ENCODE measurements at places on chromosomes 16 and 17.
A peak's percentile ranks its signal among the peaks of the same experiment; 100 is the strongest.

- DNase-seq = no peak
These were observed 1.3 kb downstream of the CLEC10A start for GRCh38 chr17:7078711-7079110.

DNA sequence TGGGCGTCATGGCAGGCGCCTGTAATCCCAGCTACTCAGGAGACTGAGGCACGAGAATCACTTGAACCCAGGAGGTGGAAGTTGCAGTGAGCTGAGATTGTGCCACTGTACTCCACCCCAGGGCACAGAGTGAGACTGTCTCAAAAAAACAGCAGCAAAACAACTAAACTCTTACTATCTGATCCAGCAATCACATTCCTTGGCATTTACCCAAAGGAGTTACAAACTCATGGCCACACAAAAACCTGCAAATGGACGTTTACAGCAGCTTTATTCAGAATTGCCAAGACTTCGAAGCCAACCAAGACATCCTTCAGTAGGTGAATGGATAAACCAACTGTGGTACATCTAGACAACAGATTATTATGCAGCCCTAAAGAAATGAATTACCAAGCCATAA lies 4.0 kb downstream of the SIAH1 start:
- DNase-seq = no peak

- DNase-seq = peak; percentile 70
These were observed 81.1 kb downstream of the ANKRD11 start for GRCh38 chr16:89409161-89409711.

DNA sequence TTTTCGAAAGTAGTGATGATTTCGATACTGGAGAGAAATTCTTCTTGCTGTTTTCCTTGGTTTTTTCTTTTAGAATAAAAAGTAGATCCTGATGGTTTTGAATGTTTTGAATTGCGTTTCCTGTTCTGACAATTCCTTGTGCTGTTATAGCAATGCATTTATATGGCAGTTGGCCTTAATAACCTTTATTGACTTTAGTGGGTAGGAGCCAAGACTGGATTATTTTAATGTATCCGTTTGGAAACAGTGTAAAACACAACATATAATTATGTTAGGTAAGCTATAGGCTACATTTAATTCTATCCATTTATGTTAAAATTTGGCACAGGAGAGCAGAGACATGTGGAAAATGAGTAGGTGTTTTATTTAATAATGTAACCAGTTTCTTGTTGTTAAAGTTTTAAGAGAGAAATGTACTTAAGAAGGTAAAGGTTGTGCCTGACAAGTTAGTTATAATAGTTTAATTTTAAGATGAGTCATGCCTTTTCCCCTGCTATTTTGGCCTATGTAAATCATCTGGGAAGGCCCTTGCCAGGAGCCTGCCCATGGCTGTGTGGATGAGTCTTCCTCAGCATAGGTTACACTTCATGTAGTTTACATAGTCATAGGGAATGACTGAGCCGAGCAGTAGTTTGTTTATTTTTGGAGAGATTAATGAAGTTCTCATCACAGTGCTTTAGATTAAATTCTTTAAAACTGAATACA lies 189.9 kb downstream of the FTO start:
- DNase-seq = no peak

DNA sequence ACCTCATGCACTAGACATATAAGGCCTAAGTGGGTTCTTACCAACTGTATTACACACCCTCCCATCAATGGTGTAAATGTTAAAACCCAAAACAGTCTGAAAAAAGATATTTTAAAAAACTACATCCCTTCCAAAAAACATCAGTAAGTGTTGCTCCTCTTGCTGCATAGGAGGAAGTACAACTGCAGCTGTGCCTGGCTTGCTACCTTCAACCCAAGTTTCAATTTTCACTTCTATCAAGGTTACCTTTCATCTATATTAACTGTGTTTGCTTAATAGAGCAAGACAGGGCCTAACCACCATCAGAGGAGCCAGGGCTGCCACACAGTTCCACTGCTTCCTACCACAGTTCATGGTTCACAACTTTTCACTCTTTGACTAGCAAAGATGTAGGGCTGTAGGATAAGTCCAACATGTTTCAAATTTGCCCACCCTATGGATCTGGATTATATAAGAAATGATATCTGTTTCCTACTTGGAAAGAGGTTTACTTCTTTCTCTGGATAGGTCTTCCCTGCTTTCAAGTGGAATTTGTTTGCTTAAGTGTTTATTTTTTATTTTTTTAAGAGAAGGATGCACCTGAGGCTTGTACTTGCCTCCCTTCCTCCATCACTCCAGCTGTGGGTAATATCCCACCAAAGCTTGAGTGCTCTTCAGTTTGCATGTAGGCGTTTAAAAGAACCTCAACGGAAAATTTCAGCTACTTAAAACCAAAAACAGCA lies 56.7 kb downstream of the GRB7 start:
- DNase-seq = peak; percentile 58

DNA sequence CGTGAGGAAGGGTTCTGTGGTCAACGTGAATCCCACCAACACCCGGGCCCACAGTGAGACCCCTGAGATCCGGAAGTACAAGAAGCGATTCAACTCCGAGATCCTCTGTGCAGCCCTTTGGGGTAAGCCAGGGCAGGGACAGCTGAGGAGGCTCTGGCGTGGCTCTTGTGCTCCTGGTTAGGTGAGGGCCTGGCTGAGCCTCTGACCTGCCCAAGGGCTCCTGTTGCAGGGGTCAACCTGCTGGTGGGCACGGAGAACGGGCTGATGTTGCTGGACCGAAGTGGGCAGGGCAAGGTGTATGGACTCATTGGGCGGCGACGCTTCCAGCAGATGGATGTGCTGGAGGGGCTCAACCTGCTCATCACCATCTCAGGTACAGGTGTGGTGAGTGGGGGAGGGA lies 4.2 kb upstream of the C17orf107 start:
- no peak for DNase-seq

DNA sequence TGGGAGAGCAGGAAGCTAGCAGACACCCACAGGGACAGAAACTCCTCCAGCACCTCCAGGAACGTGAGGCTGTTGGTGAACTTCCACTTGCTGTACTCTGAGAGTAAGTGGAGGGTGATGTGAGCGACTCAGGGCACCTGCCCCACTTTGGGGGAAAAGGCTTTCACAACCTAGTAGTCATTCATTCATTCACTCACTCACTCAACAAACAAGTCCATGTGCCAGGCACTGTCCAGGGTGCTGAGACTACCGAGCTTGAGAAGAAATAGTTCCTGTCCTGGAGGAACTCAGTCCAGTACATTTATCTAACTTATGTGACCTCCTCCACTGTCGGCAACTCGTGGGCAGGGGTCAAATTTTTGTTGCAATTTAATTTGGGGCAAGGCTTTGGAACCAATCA lies 26.6 kb downstream of the LGALS9 start:
- DNase-seq = peak; percentile 45

- DNase-seq = no peak
These were observed 49.6 kb downstream of the PITPNM3 start for GRCh38 chr17:6506679-6507231.

DNA sequence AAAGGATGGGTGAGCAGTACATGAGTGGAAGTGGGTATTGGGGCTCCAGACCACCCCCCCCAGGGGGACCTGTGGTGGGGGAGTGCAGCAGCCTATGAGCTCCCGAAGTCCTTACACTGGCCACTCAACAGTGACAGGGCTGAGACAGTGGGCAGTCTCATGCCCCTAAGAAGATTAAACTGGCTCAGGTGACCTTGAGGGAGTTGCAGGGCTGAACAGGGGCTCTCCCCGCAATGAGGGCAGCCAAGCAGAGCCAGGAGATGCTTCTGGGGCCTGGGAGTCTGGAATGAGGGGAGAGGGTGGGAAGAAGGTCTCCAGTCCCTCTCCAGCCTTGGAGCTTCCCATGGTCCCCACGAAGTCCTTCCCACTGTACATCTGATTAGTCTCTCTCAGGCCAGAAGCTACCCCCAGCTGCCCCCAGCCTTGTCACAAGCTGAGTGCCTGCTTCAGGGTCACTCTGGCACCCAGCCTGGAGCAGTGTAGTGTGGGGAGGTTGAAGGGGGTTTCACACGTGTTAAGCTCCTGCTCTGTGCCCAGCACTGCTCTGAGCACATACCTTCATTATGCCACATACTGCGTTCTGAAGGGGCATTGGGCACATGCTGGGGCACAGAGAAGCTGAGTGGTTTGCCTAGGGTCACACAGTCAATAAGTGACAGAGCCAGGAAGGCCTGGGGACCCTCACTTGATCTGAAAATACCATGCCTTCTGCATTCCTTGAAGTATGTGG lies 1.0 kb upstream of the CDH16 start:
- no peak for DNase-seq

DNA sequence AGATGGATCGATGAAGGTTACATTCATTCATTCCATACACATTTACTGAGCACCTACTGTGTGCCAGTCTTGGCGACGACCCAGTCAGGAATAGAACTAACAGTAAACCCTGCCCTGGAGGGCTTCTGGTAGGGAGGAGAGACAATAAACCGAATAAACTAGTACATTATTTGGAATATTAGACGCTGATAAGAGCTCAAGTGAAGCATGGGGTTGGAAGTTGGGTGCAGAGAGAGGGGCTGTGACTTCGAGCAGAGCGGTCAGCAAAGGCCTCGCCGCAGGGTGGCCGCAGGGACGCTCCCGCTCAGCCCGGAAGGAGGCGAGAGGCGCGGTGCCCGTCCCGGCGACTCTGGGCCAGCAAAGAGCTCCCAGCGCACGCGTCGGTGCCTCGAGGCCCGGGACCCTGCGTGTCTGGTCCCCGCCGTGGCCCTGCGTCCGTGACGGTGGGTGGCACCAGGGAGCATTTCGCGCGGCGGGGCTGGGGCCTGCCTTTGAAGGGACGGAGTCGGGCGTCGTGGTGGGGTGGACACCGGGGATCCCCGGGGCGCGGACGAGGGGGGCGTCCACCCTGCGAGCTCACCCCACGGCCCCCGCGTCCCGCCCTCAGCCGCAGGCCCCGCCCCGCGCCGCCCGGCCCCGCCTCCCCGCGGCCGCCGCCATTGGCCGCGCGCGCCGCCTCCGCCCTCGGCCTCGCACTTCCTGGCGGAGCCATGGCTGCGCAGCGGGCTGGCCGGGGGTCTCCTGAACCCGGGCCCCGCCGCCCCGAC lies at the start of gene KLHL36:
Gene KLHL36 (plus strand): TSS at position 684 of the 767 bp plus-strand sequence. CDS start 2,357 bp downstream, outside the sequence.
- DNase-seq = peak; percentile 62

GRCh38 chr16:53974484-53975080 lies 270.6 kb downstream of the FTO start:
- no peak for DNase-seq

- DNase-seq = peak; percentile 75
These were observed 497 bp downstream of the SMIM5 start for GRCh38 chr17:75633486-75634375.

DNA sequence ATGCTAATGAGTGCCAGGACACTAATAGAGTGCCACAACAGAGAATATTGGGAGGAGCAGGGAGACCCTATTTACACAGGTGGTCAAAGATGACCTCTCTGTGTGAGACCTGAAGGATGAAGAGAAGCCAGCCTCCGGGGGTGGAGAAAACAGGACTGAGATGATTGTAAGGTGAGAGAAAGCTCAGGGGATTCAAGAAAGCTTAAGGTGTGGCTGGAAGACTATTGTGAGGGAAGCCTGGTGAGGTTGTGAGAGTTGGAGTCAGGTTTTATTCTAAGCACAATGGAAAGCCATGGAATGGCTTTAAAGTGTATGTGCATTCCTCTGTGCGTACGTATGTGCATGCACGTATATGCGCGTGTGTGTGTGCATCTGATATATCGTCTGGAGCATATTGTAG lies 10.4 kb upstream of the MARCHF10 start:
- DNase-seq = no peak

DNA sequence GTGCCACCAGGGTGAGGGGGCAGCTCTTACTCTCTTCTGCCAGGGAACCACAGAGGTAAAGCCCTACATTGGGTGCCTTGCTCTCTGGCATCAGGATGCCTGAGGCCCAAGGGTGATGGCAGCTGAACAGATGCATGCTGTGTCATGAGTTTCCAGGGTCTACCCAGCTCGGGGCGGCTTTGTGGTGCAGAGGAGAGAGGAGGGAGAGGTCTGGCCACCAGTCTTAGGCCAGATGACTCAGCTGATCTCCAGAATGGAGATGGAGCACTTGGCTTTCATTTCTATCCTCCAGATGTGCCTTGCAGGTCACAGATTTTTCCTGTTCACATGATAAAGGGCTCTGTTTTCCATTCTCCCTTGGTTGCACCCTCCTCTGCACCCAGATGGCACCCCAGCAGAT lies 23.6 kb upstream of the USP22 start:
- DNase-seq = no peak

DNA sequence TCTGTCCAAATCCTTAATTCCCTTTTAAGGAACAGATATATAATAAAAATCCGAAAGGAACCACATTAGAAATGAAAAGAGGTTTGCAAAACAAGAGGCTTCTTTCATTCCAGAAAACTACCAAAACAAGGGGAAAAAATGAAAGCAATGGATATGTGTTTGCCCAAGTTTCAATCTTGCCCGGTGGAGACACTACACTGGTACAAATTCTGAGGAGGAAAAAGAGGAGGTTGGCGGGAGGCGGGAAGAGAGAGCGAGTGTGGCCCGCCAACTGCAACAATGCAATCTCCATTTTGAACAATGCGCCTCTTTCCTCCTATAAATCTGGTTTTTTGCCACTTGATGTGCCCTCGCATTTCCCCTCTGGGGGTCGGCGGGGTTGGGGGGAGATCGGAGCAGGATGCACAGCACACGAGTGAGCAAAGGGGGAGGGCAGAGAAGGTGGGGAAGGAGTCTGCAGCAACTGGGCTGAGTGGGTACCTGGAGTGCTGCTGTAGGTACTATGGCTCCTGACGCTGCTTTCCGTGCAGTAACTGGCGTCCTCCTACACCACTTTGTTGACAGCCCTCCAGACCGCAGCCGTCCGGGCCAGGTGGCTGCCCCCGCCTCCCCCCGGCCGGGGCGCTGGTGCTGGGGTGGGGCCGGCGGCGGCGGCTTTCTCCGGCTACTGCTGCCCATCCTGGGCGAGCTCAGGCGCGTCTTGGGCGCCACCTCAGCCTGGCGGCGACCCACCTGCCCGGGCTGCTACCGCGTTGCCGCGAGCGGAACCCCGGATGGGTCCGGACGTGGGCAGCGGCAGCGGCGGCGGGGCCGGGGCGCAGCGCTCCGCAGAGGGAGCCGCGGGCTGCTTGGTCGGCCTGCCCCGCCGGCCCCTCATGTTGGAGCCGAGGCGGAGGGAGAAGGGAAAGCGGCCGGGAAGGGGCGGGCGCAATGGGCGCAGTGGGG lies 93.8 kb upstream of the PLEKHM1 start:
- DNase-seq = peak; percentile 62

DNA sequence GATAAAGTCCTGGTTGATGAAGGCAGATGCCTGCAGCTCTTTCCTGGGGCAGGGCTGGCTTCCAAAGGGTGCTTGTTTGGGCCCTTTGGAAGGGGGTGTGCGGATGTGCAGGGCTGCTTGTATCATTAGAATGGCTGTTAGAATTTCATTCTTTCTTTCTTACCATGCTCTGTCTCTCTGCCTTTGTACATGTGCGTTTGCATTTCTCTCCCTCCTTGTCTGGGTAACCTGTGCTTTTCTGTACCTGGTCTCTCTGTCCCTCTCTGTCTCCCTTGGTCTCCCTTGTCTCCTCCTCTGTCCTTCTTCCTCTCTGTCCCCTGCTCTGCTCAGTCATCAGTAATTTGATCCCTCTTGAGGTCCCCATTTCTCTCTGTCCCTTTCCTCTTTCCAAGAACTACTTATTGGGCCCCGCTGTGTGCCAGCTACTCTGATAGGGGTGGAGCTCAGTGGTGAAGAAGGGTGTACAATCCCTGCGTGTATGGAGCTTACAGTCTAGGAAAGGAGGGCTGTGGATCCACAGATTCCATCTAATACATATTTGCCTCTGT lies 69.3 kb downstream of the PLCG2 start:
- no peak for DNase-seq

GRCh38 chr17:48840441-48840840 lies 9.6 kb downstream of the CALCOCO2 start:
- DNase-seq = no peak

All from activated naive CD4-positive, alpha-beta T cell treated with anti-CD3 and anti-CD28 coated beads for 36 hours (primary cell).